Daoy (cell line): ENCODE measurements at places on chromosomes 11 and 22.

GRCh38 chr11:27395556-27396258, 32.7 kb upstream of the CCDC34 start:
- no peak for DNase-seq

- DNase-seq: no peak
Measured at GRCh38 chr11:117520966-117521365, 193.3 kb downstream of the CEP164 start.

- DNase-seq: no peak
Measured at GRCh38 chr11:94184362-94184761, 55.7 kb downstream of the PANX1 start.

GRCh38 chr11:47869544-47870393, 21.6 kb upstream of the NUP160 start:
- DNase-seq: no peak

- no peak for DNase-seq
Measured at GRCh38 chr11:2461253-2461955, 16.6 kb downstream of the KCNQ1 start.

- no peak for DNase-seq
Measured at GRCh38 chr11:76796511-76797198, 13.5 kb downstream of the TSKU start.

DNA sequence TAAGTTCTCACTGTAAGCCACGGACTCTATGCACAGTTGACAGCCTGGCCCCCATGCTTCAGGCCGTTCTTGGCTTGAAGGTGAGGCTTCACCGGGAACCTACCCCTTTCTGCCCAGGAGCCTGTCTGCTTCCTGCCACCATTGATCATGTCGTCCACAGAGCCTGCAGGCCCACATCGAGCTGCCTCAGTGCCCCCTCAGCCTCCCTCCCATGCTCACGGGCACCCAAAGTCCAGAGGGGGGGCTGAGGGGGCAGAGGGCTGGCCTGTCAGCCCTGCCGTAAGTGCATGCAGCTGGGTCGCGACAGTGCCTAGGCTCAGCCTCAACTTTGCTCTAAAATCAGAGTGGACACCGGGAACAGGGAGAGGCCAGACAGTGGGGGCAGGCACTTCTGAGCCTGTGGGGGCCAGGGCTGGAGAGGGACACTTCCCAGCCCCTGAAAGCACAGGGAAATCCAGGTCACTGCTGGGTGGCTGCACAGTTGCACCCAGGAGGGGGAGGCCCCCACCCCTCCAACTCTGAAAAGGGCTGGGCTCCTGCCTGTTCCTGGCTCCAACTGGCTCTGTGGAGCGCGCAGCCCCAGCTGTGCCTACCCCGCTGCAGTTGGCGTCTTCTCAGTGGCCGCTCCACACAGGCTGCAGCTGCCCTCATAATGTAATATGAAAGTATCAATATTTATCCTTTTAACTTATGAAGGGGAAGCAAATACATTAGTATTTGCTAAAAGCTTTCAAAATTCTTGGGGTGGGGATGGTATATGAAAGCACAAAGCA, 598.6 kb downstream of the DLG2 start:
- no peak for DNase-seq

- no peak for DNase-seq
Measured at GRCh38 chr22:34070051-34070450, 149.8 kb upstream of the LARGE1 start.
